Inflammatory macrophage treated with lipopolysaccharide for 4 hours (primary cell): ENCODE measurements at places on chromosomes 7 and 10.

GRCh38 chr10:649798-650440 is 39.5 kb downstream of the DIP2C start:
- no peak for DNase-seq

- DNase-seq, result no peak
These were observed 96.3 kb upstream of the PDCD4 start for GRCh38 chr10:110775406-110775805.

DNA sequence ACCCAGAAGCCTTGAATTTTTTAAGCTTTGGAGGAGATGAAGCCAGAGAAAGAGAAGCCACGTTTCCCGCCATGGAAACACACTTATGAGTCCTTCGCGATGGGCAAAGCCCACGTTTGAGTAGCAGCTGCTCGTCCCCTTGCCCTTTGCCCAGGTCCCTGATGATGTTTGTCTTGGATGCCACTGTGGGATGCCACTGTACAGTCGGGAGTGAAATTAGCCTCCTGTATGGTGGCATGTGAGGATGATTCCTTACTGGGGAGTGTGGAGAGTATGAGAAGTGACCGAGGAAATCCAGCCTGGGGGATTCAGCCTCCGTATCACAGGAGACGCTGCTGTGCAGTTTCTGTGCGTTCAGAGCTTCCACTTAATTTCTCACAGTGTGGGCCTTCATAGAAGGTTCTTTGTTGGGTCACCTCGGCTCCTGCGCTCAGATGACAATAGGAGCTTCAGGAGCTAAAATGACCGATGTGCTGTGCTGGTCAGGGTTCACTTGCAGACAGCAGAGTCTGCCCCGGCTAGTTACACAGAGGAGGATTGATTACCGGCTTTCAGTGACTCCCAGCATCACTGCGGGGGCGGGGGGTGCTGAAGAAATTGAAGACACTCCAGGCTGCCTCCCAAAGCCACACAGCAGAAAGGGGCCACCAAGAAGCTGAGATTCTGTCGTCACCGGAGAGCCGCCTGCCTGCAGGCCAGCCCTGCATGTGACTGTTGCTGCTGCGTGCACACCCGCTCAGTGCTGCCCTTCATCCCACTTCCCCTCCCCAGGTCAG is 122.1 kb upstream of the SFMBT2 start:
- DNase-seq, result no peak

GRCh38 chr7:23207884-23208283 is 26.0 kb downstream of the NUP42 start:
- DNase-seq, result peak; percentile 88

DNA sequence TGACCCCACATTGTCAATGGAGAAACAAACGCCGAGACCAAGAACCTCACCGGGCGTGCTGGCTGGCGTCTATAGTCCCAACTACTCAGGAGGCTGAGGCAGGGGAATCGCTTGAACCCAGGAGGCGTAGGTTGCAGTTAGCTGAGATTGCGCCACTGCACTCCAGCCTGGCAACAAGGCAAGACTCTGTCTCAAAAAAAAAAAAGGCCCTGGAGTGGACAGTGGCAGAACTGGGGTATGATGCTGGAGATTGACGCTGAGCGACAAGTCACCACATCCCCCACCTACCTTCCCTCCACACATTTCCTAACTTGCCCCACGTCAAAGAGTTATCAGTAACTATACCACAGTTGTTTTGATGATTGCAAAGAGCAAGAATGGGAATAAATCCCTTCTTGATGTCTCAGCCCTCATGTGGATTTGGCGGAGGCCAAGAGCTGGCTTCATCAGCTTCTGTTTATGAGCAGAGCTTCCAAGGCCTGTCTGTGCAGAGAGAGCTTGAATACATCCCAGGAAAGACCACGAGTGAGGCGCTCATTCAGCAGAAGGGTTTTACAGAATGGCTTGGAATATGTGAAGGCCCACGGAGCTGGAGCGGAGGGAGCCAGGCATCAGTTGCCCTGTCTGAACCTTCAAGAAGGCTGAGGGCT is 28.0 kb upstream of the TNS3 start:
- no peak for DNase-seq

GRCh38 chr7:1985042-1985441 is 247.7 kb downstream of the MAD1L1 start:
- no peak for DNase-seq

DNA sequence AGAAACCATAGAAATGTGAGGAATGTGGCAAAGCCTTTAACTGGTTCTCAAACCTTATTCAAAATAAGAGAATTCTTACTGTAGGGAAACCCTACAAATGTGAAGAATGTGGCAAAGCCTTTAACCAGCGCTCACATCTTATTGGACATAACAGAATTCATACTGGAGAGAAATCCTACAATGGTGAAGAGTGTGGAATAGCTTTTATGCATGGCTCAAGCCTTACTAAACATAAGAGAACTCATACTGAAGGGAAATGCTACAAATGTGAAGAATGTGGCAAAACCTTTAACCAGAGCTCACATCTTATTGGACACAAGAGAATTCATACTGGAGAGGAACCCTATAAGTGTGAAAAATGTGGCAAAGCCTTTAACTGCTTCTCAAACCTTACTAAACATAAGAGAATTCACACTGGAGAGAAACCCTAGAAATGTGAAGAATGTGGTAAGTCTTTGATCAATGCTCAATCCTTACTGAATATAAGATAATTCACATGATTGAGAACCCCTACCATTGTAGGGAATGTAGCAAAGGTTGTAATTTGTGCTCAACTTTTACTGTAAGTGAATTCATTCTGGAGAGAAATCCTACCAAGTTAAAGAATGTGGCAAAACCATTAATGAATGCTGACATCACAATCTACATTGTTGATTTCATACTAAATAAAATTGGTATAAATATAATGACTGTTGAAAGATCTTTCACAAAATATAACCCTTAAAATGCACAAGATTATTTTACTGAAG is 142.5 kb upstream of the ZNF479 start:
- no peak for DNase-seq

DNA sequence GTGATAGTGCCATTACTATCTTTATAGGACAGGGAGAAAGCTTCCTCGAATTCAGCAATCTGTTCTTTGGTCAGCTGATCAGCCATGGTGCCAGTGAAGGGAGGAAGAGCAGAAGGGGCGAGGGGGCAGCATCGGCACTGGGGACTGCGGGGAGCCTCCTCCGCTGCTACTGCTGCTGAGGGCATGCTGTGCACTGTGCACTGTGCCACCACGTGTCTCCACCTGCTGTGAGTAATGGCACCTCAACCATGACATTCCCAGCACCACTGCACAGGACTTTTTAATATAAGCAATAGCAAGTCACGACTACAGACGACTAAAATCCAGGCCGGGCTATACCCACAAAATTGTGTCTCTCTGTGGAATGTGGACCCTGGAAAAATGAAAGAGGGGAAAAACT is 105.0 kb upstream of the LANCL2 start:
- DNase-seq, result no peak

- DNase-seq, result no peak
These were observed 182.7 kb downstream of the C7orf25 start for GRCh38 chr7:42729053-42729765.

DNA sequence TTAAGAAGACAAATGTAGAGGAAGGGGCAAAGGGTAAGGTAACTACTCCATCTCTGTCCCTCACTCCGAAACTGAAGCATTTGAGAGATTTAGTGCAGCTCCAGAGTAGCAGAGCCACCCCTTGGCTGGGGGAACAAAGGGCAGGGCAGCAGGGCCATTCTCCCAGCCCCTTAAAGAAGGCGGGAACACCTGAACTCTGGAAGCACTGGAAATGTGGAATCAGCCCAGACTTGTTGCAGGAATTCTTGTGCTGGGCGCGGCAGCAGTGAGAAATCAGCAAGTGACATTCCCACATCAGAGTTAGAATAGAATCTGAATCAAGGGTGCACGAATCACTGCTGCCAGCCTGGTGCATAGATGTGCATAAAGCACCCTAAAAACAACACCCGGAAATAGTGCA is 34.4 kb upstream of the GRM8 start:
- no peak for DNase-seq

DNA sequence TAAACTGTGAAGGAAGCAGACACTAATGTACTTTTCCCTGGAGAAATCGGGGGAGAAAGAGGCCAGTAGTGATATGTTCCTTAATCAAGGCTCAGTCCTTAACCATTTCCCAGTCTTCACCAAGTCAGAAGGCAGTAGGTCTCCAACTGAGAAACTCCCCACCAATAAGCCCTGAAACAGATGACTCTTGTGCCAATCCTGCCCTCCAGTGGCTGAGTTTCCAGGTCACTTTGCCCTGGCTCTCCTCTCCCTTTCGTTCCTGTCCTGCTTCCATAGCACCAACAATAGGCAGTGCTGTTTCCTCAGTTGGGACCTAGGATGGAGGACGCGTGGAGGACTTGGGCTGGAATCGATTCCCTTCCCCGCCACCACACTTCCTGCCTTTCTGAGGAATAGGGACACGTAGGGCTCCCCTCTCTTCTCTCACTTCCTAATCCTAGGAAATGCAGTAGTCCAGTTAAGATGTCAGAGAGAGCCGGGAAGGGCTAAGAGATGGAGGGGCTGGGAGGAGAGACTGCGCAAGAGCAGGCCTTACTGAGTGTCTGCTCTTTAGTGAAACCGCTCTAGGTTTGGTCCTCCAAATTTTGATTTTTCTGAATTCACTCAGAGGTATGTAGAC is 23.4 kb downstream of the ATOH7 start:
- peak; percentile 69 for DNase-seq

DNA sequence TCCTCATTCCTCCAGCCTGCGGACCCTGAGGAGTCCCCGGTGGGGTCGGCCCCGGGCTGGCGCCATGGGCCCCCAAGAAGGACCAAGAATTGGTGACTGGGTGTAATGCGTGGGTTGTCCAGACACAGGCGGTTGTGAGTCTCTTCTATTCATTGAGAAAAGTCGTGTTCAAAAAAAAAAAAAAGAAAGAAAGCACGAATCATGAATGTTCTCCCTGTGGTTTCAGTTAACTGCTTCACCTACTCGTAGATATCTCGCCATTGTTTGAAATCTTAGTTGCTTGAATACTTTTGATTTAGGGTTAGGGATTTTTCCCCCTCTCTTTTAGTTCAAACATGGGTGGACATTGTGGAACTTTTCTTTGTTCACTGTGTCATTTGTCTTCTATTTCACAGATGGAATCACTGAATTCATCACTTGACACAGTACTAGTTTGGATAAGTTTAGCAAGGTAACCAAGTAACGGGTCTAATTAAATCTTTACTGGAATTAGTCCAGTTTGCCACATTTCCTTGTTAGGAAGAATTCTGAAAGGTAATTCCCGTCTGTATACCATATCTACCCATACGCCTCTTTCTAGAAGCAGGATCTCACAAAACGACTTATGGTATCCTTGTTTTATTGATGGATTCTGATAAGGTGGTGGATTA is 775 bp downstream of the STARD3NL start:
- DNase-seq, result peak; percentile 51

GRCh38 chr7:70317356-70317755 is 719.1 kb downstream of the AUTS2 start:
- no peak for DNase-seq

DNA sequence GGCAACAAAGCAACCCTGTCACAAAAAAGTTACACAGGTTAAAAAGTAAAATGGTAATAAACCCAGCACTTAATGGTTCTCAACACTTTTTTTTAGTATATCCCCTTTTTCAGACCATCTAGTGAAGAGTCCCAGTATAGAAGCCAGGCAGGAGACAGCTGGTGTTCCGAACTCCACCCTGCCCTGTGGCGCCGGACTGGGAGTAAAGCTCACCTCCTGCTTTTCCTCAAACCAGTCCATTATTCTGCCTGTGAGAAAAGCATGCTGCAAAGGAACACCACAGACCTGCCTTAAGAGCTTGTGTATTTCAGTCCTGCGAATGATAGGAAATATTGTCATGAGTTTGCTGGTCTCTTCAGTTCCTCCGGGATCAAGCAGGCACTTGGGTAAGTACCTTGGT is 81.0 kb downstream of the EZH2 start:
- DNase-seq, result no peak

- no peak for DNase-seq
These were observed 28.8 kb downstream of the VIPR2 start for GRCh38 chr7:159115601-159116501.

DNA sequence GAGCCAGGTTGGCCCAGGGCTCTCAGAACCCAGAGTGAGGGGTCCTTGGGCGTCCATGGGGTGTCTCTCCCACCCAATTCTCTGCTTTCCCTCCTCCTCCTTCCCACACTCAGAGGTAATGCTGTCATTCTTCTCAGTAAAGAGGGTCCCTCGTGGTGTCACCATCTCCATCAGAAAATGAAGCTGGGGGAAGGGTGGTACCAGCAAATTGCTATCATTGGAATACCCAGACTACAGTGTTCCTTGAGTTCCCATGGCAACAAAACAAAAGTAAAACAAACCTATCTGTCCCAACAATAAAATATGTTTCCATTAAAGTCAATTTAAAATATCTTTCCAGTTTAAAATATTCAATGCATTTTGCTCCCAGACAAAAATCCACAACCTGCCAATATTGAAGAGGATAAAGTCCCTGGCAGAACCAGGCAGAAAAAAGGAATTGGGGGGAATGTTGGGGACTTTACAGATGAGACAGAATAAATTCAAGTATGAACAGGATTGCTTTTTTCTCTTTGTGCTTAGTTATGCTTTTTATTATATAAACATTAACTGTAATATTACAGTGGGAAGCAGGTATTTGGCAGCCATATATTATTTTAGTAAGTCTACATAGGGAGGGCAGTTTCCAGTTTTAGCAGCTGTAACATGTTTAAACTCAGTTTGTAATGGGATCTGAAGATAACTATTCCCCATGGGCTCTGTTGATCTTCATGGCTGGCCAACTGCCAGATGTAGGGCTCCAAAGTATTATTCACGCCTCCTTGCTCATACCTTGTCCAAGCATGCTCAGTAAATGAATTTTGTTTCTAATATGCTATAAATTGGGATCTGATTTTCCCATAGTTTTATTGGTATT is 182.1 kb downstream of the ARID5B start:
- DNase-seq, result peak; percentile 34

GRCh38 chr7:27115221-27116026 is 12.9 kb upstream of the HOXA2 start:
- no peak for DNase-seq

- no peak for DNase-seq
These were observed 1.6 kb downstream of the FOXL3 start for GRCh38 chr7:291373-292092.

DNA sequence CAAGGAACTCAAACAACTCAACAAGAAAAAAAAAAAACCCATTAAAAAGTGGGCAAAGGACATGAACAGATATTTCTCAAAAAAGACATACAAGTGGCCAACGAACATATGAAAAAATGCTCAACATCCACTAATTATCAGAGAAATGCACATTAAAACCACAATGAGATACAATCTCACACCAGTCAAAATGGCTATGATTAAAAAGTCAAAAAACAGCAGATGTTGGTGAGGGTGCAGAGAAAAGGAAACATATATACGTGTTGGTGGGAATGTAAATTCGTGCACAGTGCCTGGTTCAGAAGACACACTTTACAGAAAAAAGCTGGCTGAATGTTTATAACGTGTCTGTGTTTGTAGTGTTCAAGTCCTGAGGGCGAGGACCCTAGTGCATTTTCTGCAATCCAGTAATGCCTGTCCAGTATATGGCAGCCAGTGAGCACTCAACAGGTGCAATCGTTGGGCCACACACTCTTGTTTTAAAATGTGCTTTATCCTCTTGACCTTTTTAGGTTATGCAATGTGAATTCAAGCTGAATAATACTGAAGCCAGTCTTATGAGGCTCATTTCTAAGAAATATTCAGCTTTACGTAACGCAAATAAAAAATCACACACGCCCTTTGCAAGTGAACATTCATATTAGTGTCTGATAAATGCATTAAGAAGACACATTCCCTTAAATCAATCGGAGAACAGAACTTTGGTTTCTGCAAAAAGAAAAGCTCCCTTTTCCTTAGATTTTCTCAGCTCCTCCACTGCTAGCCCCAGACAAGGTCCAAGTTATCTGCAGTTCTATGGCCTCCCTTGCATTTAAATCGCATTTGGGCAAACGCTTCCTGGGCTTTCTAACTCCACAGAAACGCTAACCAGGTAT is 813 bp upstream of the MTURN start:
- no peak for DNase-seq
